ENCODE measurements at places on chromosomes 11 and 22.
A peak's percentile ranks its signal among the peaks of the same experiment; 100 is the strongest.

DNA sequence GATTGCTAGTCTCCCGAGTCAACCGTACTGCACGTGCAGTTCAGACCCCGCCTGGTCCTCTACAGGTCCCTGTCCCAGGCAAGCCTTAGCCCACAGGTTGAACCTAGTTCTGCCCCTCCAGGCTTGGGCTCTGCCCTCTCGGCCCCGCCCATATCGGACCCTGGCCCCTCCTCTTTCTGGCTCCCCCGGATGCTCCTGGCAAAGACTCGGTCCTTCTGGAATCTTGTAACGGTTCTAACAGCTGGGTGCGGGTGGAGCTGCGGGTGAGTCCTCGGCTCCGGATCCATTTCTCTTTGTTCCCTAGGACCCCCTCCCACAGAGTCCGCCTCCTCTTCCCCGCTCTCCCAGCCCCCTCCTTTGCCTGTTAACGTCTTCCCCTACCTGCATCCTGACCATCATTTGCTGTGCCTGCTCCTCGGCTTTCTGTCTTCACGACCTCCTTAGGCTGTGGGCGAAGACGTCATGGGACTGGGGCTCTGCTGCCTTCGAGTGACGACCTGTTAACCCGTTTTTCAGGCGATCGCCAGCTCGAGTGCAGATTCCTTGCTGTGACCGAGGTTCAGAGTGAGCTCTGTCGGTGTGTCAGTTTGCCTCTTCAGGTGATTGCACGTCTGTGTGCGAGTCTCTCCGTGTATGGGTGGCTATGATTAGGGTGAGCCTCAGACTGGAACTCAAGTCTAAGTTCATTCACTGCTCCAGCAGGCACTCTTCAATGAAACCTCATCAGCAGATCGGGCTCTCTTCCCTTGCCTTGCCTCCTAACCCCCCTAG, at the start of gene DNHD1:
DNHD1 (plus strand) TSS at position 212 of the 771 bp plus-strand sequence. CDS start 936 bp downstream, outside the sequence.
- no peak for DNase-seq

- no peak for DNase-seq
Measured at GRCh38 chr11:767238-767637, 10.0 kb downstream of the GATD1 start.

DNA sequence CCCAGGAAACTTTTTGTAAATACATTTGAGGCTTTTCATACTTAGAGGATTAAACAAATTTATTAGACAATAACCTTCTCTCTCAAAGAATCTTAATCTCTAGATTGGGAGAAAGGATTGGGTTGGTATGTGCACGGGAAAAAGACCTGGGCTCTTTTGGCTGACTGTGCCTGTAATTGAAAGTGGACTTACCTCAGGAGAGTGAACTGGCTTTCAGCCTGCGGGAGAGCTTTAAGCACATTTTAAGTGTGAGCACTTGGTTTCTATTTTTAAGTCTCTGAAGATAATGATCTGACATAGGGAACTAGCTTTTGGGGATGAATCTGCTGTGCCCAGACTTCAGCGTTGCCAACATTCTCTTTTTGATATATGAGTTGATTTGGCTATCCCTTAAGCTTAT, 35.8 kb downstream of the UVRAG start:
- no peak for DNase-seq

- no peak for DNase-seq
Measured at GRCh38 chr11:106553304-106553703, 465.0 kb downstream of the GUCY1A2 start.

DNA sequence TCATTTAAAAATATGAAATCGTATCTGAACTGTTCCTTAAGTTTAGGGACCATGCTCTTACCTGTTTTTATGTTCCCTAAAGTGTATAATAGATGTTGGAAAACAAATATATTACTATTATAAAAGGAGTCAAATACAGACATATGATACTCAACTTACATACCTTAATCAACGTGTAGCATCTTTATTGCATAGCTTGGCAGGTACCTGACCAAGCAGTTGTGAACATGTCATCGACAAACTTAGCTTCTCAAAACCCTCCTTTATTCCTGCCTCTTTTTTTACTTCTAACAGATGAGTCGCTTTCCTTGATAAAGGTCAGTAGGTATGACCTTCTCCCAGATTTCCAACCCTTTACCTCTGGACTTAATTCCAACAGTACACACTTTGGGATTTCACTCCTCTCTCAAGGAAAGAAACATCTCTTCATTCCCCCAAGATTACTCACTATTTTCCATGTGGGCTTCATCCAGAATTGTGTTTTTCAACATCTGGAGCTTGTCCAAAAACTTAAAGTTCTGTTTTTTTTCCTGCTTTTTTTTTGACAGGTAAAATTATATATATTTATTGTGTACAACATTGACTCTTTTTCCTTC, 11.9 kb downstream of the HIPK3 start:
- DNase-seq: peak; percentile 36

DNA sequence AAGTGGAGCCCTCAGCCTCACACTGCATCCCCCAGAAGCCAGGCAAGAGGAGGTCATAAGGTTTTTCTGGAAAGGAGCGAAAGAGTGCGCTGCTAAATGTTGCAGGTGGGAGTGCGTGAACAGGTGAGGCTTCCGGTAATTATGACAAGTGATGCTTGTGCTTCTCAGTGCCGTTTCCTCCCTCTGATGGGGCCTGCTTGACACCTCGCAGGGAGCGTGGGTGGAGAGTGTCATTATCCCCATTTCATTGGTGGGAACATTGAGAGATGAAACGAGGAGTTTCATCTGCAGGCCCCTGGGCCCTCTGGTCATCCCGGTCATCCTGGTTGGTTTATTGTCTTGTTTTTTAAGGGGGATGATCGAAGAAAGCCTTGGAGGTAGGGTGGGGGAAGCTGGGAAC, 57.5 kb downstream of the BCR start:
- no peak for DNase-seq

DNA sequence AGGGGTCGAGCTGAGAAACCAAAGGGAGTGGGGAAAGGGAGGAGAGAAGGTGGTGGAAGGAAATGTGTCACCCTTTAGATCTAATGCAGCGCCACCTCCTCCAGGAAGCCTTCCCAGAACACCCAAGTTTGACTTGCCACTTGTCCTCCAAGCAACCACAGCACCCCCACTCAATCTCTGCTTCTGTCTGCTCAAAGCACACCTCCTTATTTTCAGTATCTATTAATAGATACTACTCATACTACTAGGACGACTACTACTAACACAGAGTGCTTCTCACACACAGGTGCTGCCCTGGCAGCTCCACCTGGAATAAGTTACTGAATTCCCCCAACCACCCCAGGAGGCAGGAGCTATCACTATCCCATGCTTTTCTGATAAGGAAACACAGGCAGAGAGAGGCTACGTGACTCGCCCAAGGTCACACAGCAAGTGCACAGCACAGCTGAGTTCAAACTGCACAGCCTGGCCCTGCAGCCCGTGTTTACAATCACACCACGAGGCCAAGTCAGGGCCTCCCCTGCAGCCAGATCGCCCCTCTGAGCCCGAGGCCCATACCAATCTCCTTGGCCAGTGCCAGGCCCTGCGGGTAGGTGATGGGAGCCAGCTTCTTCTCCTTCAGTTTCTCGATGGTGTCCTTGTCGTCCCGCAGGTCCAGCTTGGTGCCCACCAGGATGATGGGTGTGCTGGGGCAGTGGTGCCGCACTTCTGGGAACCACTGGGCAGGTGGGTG, 13.2 kb downstream of the RAC2 start:
- DNase-seq: no peak

- DNase-seq: peak; percentile 26
Measured at GRCh38 chr11:12871788-12872321, 137.3 kb upstream of the RASSF10 start.

GRCh38 chr22:49772692-49773091, 55.0 kb downstream of the BRD1 start:
- DNase-seq: no peak

DNA sequence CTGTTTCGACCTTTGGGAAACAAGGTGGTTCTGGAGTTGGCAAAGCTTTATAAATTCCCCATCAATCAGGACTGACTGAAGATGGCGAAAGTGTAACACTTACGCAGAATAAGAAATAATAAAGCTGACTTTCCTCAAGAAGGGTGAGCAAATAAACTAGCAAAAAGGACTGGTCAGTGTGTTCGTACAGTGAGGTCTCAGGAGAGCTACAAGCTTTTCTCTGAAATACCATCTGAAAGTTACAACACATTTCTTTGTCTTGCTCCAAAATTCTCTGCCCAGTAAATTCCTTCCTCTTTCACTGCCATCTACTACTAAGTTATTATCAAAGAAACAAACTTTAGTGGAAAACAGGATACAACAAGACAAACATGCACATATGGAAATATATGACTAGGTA, 13.4 kb downstream of the PITPNB start:
- no peak for DNase-seq

- no peak for DNase-seq
Measured at GRCh38 chr22:45784357-45785277, 113.0 kb downstream of the ATXN10 start.

- DNase-seq: no peak
Measured at GRCh38 chr11:119778391-119779194, 49.6 kb upstream of the NECTIN1 start.

DNA sequence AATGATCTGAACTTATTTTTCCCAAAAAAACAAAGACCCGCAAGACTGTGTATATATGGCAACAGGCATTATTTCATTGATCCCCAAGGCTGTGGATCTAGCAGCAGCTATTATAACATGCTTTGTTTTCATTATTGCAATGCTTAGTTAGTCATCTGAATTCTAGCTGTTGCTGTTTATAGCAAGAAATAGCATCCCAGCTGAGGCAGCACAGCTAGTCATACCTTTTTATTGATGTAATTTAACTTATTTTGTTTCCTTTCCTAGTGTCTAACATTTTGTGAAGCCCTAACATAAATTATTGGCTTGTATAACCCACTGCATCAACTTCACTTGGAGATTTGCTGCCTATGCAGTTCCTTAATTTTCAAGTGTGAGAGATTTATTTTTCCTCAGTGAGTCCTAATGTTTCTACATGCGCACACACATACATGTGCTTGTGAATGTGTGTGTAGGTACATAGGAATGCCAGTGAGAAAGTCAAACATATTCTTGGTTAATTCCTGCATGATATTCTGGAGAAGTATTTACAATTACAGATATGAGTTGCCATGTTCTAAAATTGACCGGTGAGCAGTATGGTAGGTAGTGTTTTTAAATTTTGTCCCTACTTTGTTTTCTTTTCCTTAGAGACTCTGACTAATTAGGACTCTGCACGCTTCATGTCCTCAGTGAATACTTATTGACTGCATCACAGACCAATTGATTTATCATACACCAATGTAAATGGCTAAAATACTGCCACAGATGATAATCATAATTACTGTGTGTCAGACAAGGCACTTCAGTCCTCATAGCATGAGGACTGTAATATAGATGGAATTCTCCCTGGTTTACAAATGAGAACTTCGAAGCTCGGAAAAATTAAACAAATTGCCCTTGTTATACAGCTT, 119.3 kb downstream of the WNT11 start:
- peak; percentile 65 for DNase-seq

DNA sequence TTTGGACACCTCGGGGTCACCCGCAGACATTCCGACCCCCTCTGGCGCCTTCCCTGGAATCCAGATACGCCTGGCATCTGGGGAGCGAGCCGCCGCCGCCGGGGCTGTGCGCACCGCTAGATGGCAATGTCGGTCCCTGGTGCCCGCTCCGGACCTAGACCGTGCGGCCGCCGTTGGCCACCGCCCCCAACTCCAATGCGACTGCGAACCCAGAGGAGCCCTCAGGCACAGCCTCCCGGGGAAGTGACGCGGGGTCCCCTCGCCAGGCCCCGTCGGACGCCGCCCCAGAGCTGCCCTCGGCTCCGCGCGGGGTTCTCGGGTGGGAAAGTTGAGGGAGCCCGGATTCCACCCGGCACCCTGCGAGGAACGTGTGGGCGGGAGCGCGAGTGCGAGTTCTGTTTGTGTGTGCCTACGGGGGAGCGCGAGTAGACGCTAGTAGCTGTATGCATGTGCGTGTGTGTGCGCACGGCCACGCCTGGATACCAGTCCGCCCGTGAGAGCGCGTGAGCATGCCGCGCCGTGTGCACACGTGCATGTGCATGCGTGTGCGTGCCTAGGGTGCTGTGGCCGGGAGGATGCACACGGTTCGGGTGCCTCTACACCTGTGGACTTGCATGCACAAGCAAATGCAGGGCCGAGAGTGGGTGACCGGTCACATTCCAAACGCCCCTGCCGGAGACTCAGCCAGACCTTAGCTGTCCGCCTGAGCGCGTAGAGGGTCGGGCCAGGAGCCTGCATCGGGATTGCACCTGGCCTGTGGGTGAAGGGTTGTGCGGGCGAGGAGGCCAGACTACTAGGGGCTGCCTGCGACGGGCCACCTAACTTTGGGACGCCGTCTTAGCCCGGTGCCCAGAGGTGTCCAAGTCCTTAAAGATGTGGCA, 1.9 kb downstream of the CHRM4 start:
- no peak for DNase-seq

GRCh38 chr11:73343076-73343873, 32.9 kb upstream of the RELT start:
- DNase-seq: no peak
